ENCODE measurements at places on chromosomes 1 and 21.
A peak's percentile ranks its signal among the peaks of the same experiment; 100 is the strongest.

- no peak for DNase-seq
Observed at GRCh38 chr1:200444478-200444877, 34.6 kb upstream of the ZNF281 start.

GRCh38 chr21:32190493-32191144, 88.2 kb downstream of the MIS18A start:
- DNase-seq = no peak

- no peak for DNase-seq
Observed at GRCh38 chr21:27813750-27814149, 846.9 kb upstream of the ADAMTS5 start.

- no peak for DNase-seq
Observed at GRCh38 chr21:28540514-28540913, 452.2 kb downstream of the LTN1 start.

- no peak for DNase-seq
Observed at GRCh38 chr1:202750024-202750423, 39.8 kb upstream of the SYT2 start.

GRCh38 chr1:207223162-207223561, 98.3 kb upstream of the CD55 start:
- DNase-seq = no peak

- DNase-seq = no peak
Observed at GRCh38 chr1:103561643-103562395, 9.6 kb upstream of the AMY2B start.

DNA sequence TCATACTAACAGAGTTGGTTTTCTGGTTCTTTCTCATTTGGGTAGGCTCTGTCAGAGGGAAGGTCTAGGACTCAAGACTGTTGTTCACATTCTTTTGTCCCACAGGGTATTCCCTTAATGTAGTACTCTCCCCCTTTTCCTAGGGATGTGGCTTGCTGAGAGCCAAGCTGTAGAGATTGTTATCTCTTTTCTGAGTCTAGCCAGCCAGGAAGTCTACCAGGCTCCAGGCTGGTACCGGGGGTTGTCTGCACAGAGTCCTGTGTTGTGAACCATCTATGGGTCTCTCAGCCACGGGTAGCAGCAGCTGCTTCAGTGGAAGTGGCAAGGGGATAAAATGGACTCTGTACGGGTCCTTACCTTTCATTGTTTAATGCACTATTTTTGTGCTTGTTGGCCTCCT, 226.4 kb downstream of the LBR start:
- DNase-seq = no peak

GRCh38 chr1:84293766-84294165, 7.7 kb upstream of the SAMD13 start:
- no peak for DNase-seq

- DNase-seq = peak; percentile 53
Observed at GRCh38 chr1:156214024-156214748, 1.4 kb downstream of the PMF1 start.

Measured in activated CD4-positive, alpha-beta T cell treated with anti-CD3 and anti-CD28 coated beads for 48 hours (primary cell).